ENCODE measurements at places on chromosomes 3 and 15.

- DNase-seq = peak; percentile 34
These were observed 275.6 kb downstream of the BBX start for GRCh38 chr3:107798381-107798780.

DNA sequence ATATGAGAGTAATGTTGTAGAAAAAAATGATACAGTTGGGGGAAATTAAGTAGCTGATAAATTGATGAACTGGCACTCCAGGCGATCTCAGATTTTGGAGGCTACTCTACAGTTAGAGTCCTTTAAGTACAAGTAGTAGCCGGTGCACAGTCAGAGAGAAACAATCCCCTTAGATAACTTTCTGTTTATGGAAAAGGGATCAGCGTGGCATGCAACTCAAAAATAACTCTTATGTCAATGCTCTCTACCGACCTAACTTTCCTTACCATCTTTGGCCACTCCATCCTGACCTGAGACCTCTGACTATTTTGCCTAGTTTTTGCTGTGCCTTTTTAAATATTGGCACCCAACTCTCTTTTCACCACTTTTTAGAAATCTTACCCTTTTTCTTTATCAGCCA, 299.6 kb downstream of the UNC13C start:
- no peak for DNase-seq

- peak; percentile 63 for DNase-seq
These were observed 908.4 kb downstream of the EPHA3 start for GRCh38 chr3:90015688-90016356.

GRCh38 chr3:111610612-111611054, 15.5 kb upstream of the ZBED2 start:
- DNase-seq = no peak

DNA sequence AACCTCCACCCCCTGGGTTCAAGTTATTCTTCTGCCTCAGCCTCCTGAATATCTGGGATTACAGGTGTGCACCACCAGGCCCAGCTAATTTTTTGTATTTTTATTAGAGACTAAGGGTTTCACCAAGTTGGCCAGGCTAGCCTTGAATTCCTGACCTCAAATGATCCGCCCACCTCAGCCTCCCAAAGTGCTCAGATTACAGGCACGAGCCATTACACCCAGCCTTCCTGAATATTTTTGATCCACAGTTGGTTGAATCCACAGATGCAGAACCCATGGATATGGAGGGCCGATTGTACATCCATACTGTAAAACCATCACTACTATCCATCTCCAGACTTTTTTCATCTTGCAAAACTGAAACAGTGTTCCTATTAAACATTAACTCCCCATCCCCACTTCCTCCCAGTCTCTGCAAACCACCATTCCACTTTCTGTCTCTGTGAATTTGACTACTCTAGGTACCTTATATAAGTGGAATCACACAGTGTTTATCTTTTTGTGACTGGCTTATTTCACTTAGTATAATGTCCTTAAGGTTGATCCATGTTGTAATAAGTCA, 8.2 kb upstream of the TMEM62 start:
- no peak for DNase-seq

Measured in amniotic epithelial cell (primary cell).